ENCODE measurements at places on chromosomes 1 and 21.

DNA sequence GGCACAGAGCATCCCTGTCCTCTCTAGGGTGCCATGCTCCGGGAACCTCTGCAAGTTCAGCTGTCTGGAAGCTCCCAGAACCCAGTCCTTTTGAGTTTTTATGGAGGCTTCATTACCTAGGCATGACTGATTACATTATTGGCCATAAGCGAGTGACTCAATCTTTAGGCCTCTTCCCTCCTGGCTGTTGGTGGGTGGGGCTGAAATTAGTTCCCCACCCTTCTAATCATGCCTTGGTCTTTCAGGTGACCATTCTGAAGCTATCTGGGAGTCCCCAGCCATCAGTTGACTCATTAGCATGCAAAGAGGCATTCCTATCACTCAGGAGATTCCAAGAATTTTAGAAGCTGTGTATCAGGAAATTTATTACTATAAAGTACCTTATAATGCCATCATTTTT is 46.6 kb downstream of the WLS start:
- no peak for DNase-seq

- no peak for DNase-seq
Measured at GRCh38 chr1:94090761-94091160, 30.2 kb downstream of the ABCA4 start.

DNA sequence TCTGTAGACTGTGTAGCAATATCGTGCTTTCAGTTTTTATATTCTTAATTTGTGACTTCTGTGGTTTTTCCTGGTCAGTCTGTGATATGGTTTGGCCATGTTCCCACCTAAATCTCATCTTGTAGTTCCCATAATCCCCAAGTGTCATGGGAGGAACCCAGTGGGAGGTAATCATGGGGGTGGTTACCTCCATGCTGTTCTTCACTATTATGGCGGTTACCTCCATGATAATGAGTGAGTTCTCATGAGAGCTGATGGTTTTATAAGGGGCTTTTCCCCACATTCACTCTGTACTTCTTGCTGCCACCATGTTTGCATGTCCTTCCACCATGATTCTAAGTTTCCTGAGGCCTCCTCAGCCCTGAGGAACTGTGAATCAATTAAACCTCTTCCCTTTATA is 169.8 kb downstream of the LEPR start:
- no peak for DNase-seq

DNA sequence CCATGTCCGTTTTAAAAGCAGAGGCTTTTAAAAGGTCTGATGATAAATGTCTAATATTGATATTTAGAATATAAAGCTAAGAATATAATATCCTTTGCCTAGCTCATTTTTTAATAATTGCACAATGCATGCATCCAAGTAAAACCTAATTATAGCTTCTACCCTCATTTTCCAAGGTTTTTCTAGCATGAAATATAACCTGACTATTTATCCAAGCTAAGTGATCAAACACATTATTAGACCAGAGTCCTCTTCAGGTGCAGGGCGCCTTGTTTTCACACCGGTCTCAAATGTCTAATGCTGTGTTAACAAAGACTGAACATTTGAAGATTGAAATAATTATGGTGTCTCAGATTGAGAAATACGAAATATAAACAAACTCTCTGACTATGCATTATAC is 648.9 kb upstream of the CXADR start:
- no peak for DNase-seq

DNA sequence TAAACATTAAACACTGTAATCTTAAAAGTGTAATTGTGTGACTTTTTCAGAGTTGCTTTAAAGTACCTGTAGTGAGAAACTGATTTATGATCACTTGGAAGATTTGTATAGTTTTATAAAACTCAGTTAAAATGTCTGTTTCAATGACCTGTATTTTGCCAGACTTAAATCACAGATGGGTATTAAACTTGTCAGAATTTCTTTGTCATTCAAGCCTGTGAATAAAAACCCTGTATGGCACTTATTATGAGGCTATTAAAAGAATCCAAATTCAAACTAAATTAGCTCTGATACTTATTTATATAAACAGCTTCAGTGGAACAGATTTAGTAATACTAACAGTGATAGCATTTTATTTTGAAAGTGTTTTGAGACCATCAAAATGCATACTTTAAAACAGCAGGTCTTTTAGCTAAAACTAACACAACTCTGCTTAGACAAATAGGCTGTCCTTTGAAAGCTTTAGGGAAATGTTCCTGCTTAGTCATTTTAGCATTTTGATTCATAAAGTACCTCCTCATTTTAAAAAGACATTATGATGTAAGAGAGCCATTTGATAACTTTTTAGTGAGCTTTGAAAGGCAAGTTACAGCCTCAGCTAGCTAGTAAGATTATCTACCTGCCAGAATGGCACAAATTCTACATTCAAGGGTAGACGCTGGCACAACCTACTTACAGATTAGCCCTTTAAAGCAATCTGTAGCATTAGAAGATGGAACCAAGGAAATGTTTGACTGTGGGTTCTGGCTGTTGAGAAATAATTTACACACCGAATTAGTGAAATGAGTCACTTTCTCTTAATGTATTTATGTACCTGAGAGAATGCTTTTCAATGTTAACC is 9.4 kb downstream of the SOD1 start:
- no peak for DNase-seq

DNA sequence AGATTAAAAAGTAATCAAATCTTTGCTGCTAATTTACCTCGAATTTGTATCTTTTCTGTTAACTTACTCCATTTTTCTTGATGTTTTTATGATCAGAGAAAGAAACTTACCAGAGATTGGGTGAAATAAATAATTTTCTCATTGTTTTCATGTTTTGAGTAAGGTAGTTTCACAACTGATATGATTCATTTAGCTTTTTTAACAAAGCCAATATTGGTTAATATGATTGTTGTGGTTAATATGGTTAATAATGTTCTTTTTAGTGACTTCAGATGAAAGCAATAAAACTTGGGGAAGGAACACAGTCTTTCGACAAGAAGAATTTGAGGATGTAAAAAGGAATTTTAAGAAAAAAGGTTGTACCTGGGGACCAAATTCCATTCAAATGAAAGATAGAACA is 48.1 kb downstream of the MAP3K21 start:
- DNase-seq: no peak

DNA sequence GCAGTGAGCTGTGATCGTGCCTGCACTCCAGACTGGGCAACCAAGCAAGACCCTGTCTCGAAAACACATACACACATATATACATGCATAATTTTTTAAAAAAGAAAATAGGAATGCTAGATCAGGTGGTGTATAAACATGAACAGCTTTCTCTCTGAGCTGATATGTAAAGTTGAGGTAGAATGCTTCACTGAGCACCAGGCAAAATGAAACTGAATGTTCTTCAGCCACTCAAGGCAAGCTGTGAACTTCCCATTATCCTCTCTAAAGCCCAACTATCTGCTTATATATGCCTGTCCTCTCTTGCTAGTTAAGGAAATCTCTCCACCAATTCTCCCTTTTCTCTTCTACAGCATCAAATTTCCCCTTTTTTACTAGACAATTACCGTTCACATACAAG is 93.0 kb downstream of the NUF2 start:
- DNase-seq: no peak
